Neural crest cell (in vitro differentiated cells): ENCODE measurements at places on chromosomes 3 and 15. TPM values are rescaled to one million over a fixed set of nuclear protein-coding genes. Genes with fewer than 3 reads are reported as not detected.

- DNase-seq = no peak
These were observed 276.3 kb downstream of the RYR3 start for GRCh38 chr15:33586786-33587697.

- no peak for DNase-seq
These were observed 27.4 kb upstream of the FAM174B start for GRCh38 chr15:92682741-92683510.

DNA sequence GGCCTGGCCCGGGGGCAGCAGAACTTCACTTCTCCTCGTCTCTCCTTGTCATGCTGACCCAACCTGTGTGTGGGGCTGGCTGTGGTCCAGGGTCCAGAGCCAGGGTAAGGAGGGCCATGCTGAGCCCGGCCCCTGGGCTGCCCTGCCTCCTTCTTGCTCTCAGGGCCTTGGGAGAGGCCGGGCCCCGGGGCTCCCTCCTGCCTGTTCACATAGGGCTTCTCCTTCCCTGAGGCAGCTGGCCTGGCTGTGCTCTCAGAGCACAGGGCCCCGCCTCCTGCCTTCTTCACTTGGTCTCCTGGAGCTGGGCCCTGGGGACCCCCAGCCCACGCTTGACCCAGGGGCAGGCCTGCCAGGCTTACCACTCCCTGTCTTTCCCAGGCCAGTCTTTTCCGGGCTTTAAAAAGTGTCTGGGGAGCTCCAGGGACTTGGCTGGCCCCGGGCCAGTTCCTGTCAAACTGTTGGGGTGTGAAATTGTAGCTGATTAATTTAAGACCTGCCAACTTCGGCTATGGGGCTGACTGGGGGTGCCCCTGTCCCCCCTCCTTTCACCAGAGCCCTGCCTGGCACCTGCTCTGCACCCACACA, 11.8 kb downstream of the PLXNA1 start:
- DNase-seq = no peak

DNA sequence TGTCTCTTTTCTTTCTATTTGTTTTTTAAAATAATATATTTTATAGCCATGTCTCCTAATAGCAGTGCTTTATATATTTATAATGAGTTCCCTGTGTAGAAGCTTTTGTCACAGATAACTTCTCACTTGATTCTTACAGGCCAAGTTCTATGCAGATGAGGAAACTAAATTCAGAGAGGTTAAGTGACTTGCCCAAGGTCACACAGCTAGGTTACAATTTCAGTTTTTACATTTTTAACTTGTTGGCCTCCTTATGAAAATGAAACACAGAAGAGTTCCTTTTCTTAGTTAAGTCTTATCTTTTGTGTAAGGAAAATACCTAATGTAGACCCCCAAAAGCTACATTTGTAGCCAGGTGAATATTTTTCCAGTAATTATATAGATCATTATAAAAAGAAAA, 83.3 kb upstream of the SOX2 start:
- DNase-seq = no peak

DNA sequence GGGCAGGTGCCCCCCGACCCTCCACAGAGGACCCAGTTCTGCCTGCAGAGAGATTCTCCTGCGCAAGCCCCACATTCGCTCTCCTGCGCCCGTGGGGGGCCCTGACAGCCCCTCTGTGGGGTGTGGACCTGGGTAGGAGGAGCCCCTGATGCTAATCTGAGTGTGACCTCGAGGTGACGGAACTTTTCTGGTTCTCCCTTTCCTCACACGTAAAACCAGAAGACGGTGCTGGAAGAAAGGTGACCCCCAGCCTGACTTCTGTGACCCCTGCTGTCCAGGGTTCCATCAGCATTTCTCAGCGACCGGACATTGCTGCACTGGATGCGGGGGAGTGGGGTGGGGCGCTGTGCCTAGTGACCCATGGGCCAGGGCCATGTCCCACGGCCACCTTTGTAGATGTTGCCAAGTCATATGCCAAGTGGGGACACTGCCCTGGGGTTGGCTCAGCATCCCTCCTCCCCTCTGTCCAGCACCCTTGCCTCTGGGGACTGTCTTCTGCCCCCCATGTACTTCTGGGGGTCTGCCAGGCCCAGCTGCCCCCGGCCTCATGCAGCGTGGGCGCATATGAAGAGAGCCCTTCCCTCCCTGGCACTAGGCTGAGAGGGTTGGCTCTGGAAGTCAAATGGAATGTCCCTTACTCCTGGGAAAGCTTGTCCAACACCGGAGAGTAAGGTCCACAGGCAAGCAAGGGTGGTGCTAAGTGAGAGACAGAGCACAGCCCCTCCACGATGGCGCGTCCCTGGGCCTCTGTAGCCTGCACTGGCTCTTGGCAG, 129.1 kb upstream of the MEF2A start:
- DNase-seq = no peak

DNA sequence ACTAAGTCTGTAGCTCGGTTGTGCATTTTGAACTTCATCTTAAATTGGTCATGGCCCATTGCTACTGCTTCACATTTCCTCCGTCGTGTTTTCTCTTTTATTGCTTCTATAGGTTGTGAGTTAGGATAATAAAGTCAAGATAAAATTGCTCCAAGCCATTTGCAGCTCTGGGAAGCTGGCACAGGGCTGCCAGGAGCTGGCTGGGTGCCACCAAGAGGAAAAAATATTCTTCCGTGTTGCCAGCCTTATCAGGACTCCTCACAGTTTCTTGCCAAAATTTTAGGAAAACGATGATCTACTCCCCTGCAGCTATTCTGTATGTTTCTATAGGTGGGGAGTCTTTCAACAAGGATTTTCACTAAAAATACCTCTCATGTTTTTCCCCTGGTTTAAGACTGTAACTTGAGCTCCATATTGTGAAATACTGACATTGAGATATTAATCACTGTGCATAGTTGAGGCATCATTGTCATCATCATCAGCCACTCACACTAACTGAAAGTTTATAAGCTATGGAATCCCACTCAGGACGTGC, 55.4 kb upstream of the PIAS1 start:
- no peak for DNase-seq

MAP4 gene
- 141 and 150 TPM in 2 replicates for total RNA-seq

UQCRC1 gene
- total RNA-seq = 288 and 297 TPM in 2 replicates

KBTBD13 gene
- not detected in 2 replicates for total RNA-seq

DUOXA1 gene
- not detected in 2 replicates for total RNA-seq

KATNBL1 gene
- total RNA-seq = 56.3 and 66.0 TPM in 2 replicates
